ENCODE measurements at places on chromosomes 16 and 17. TPM values are rescaled to one million over a fixed set of nuclear protein-coding genes. Genes with fewer than 3 reads are reported as not detected.

DNA sequence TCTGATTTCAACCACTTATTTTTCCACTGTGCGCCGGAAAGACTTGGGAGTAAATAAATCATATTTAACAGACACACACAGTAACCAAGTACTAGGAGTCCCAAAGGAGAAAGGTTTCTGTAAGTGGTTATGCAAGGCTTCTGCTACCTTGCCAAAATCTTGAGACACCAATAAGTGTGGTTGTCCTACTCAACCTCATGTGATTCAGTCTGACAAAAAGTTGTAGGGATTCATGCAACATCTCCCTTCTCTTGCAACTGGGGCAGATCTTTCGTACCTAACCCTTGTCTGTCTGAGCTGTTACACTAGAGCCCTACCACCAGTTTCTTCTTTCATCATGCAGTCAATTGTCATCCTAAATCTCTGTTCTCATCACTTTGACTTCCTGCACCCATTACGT is 69.9 kb upstream of the NUDT7 start:
- H3K27me3 ChIP-seq, result no peaks in the 10 kb centered on the region
- no peaks in the 10 kb centered on the region for H3K36me3 ChIP-seq
- no peak overlapping the region for H3K27ac ChIP-seq
- no peaks in the 10 kb centered on the region for H3K4me1 ChIP-seq

Gene CCL2
- 10.4 TPM for total RNA-seq

Gene OTOA
- 0.11 TPM for total RNA-seq

Gene RAP1GAP2
- 20.8 TPM for total RNA-seq
